ENCODE measurements at places on chromosomes 7 and 10.

- no peak for DNase-seq
Observed at GRCh38 chr7:51263631-51264484, 52.8 kb downstream of the COBL start.

DNA sequence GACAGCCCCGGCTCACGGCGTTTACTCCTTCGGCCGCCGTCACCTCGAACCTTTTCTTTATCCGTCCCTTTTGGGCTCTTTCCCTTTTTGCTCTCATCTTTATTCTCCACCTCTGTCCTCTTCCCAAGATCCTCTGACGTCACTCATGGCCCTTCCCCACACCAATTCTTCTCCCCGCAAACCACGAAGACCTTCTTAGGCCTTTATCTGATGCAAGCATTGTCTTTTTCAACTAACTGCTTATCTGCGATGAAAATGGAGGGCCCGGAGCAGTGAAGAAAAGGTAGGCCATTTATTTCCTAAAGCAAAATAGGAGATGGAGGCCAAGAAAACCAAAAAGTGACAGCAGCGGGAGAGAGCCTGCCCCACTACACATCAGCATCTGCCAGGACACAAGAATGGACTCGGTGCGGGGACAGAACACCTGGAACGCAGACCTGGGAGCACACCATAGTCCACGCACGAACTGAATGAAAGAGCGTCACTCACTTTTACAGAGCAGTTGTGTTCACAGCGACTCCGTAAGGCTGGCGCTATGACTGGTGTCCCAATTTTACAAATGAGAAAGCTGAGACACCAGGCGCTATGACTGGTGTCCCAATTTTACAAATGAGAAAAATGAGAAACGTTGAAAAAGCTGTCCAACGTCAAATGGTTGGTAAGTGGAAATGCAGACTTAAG lies 45.3 kb downstream of the ZNF777 start:
- DNase-seq = no peak

DNA sequence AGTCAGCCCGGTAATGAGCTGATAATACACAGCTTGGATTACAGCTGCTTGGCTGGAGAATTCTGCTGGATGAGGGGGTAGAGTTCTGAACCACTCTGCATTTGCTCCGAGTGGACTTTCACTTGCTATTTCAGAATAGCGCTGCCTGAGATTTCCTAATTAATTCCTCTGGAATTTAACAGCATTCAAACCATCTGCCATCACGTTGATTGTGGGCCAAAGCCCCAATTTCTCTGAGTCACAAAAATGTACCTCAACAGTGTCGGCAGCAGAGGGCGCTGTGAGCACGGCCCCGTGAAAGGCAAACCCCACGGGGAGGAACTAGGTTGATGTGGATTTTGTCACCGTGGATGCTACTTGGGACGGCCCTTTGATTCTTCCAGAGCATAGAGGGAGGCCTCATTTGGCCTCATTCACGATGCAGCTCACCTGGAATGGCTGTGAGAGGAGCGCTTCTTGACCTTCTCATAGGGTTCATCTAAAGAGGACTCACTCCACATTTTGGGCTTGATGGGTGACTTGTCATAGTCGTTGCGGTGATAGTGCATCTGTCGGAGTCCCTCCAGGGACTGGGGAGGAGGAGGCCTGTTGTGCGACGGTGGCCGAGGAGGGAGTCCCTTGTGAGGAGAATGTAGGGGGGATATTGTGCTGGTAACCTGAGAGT lies 73.3 kb downstream of the PRPF18 start:
- DNase-seq = peak; percentile 39

DNA sequence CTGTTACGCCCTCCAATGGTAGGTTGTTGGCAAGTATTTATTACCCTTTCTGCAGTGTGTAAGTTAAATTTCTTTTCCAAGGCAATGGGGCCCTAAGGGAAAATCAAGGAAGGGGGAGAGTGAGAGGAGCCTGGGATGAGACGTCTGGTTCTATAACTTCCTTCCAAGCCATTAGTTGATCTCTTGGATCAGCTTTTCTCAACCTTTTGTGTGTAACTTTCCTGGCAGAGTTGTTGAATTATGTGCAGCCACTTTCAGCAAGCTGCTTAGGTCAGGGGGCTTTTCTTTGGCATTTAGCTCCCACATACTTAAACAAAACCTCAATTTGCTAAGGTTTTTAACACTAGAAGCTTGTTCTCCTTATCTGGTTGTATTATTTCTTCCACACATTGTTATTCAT lies 127.1 kb downstream of the NXPH1 start:
- DNase-seq = no peak

DNA sequence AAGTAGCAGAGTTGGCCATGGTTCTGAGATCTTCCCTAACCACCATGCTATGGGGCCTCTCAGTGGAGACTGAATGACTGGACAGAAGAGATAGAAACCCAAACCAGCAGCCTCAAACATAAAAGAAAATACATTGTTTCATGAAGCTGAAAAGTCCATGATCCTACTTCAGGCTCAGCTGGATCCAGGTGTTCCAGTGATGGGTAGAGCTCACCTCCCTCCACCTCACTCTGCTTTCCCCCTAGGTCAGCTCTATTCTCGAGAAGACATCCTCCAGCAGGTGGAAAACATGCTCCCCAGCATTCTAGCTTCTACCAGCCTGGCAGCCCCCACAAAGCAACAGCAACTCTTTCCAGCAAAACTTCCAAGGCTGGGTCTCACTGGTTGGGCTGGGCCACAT lies 132.1 kb downstream of the OAT start:
- DNase-seq = no peak

GRCh38 chr7:22594020-22594419 lies 94.0 kb upstream of the STEAP1B start:
- DNase-seq = no peak

- no peak for DNase-seq
Observed at GRCh38 chr10:35961501-35961900, 319.4 kb upstream of the FZD8 start.

DNA sequence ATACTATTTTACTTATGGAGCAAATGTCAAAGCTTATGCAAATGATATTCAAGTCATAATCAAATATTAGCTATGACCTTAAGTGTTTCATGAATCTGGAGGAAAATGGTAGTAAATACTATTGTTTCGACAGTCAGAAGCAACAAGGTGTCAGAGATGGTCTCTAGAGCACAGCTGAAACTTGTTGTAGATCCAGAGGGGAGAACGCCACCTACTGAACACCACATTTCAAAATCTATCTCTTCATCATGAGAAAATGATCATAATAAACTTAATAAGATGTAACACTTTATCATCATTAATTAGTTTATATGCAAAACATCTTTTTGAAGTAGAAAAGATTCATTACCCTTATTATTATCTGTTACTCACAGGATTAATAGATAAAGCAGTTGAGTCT lies 418.7 kb downstream of the GATA3 start:
- no peak for DNase-seq

DNA sequence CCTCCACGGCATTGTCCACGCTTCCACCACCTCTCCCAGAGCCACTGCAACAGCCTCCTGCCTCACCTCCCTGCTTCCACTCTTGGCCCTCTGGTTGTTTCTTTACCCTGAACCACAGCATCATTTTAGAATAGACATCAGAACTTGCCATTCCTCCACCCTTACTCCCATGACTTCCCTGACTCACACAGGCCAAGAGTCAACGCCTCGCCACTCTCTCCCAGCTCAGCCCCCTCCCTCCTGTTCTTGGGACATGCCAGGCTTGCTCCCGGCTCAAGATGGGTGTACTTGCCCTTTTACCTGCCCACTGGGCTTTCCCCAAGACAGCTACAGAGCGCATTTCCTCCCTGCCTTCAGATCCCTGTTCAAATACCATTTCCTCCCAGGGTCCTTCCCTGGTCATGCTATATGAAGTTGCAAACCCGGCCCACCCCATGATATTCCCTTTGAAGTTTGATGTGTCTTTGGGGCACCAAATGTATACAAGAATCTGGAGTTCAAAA lies 429.1 kb downstream of the RPS24 start:
- DNase-seq = no peak

- no peak for DNase-seq
Observed at GRCh38 chr10:14891151-14891550, 12.5 kb downstream of the SUV39H2 start.

DNA sequence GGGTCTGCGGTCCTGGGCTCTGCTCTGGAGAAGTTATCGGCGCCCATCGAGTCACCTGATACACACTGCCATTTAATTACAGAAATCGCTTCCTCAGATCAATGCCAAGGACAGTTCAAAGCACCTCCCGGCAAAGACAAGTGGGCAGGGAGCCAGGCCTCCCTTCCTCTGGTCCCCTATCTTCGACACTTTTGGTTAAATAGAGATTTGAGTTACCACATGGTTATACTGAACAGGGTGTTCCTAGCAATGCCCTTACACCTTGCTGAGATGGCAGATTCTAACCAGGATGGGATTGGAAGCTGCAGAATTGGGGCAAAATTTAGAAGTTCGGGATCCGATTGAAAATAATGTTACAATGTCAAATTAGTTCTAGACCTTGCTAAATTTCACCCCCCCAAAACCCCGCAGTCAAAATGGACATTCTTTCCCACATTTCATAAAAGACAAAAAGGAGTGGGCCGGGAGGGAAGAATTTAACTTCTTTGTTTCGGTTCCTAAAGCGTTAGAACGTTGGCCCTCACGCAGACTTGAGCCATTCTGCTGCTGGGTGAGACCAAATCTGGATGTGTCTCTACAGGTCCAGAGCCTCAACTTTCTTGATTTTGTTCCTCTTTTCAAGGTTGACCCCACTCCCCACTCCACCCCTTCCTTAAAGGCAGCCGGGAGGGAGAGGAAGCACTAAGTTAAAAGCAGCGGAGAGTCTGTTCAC lies 2.2 kb upstream of the DLX5 start:
- DNase-seq = no peak

GRCh38 chr7:154853727-154854095 lies 149.2 kb downstream of the PAXIP1 start:
- no peak for DNase-seq

DNA sequence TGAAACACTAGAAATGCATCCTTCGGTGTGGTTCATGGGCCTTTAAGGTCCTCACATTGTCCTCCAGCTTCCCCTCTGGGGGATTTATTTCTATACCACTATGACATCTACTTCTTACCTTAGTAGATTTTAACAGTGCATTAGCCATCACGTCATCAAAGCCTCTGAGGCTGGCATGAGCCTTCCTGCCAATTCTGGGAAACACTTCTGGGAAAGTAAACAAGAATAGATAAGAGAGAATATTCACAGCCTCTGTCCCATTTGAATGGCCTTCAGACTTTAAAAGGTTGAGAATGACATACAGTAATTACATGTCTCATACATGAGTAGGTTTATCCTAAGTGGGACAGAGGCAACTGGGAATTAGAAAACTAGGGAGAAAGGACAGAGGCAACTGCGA lies 89.7 kb downstream of the AMPH start:
- DNase-seq = no peak
